ENCODE measurements at places on chromosomes 4 and X.

DNA sequence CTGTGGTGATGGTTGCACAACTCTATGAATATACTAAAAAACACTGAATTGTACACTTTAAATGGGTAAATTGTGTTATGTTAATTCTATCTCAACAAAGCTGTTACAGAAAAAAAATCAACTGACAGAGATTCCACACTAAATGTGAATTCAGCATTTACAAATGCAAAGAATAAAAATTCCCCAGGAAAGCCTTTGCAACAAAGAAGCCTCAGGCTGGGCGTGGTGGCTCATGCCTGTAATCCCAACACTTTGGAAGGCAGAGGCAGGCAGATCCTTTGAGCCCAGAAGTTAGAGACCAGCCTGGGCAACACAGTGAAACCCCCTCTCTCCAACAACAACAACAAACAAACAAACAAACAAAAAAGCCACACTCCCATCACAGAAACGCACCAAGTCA, 8.9 kb downstream of the BCLAF3 start:
- no peaks in the 10 kb centered on the region for H3K4me1 ChIP-seq
- H3K36me3 ChIP-seq = peaks cover 7% of the 10 kb centered on the region
- H3K4me3 ChIP-seq = no peak overlapping the region
- no peak overlapping the region for H3K27ac ChIP-seq
- DNase-seq = no peak

- H3K27ac ChIP-seq = no peak overlapping the region
- no peak for DNase-seq
- H3K4me1 ChIP-seq = no peaks in the 10 kb centered on the region
- no peaks in the 10 kb centered on the region for H3K27me3 ChIP-seq
Observed at GRCh38 chrX:38061335-38061734, 55.0 kb downstream of the SYTL5 start.

- H3K27ac ChIP-seq = no peak overlapping the region
- no peak for DNase-seq
- peaks cover 3% of the 10 kb centered on the region for H3K27me3 ChIP-seq
- peaks cover 7% of the 10 kb centered on the region for H3K4me1 ChIP-seq
- no peaks in the 10 kb centered on the region for H3K36me3 ChIP-seq
Observed at GRCh38 chr4:39410415-39410814, 3.7 kb downstream of the KLB start.

DNA sequence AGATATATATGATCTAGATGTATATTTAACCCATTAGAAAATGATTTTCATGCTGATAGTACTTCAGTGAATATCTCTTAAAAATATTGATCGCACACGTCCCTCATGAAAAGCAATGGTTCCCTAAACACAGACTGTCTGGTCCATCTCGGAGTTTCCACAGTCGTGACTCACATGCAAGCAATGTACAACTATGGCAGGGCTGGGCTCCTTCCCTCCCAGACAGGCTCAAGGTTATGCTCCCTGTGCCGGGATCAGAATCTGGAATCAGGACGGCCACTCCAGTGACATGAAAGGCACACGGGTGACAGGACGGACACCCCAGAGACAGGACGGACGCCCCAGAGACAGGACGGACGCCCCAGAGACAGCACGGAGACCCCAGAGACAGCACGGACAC, 40.2 kb upstream of the PPP2R3B start:
- H3K36me3 ChIP-seq = no peaks in the 10 kb centered on the region
- peaks cover 49% of the 10 kb centered on the region for H3K27me3 ChIP-seq
- DNase-seq = no peak

DNA sequence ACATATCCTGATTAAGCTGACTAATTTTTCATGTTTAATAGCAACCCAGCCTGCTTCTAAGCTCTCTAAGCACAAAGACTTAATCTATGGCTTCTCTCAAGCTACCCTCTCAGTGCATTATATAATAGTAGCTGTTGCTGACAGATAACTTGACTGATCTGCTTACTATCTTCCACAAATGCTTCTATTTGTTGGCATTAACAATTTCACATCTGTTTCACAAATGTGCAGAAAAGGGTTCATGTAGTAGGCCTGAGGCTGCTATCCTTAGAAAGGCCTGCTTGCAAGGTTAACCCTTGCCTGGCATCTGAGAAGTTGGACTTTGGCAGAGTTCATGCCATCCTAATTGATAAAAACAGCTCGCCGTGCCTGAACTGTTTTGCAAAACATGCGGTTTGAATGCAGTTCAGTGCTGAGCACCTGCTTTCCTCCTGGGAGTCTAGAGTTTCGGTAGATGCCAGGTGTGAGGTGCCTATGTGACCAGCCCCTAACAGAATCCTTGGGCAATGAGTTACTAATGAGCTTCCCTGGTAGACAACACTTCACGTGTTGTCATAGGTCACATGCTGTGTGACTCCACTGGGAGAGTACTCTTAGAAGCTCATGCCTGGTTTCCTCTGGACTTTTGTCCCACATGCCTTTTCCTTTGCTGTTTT, 68.4 kb downstream of the NSG1 start:
- H3K36me3 ChIP-seq = peaks cover 93% of the 10 kb centered on the region
- no peaks in the 10 kb centered on the region for H3K27me3 ChIP-seq
- H3K4me1 ChIP-seq = no peaks in the 10 kb centered on the region
- DNase-seq = no peak

DNA sequence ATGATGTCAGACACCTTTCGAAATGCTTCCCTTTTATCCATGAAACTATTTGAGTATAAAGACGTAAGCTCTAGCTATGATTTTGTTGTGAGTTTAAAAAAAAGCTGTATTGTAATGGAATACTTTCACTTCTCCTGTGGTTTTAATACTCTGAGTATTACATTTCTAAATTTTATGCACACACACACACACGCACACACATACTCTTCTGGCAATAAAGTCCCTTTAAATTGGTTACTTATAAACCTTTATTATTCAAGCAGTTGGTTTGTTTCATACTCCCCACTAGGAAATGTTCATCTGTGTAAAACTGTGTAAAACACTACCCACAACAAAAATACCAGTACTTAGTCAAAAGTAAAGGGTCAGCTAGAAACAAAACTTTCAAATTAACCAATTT, 18.2 kb downstream of the VAMP7 start:
- no peaks in the 10 kb centered on the region for H3K4me1 ChIP-seq
- H3K36me3 ChIP-seq = peaks cover 61% of the 10 kb centered on the region
- H3K27me3 ChIP-seq = no peaks in the 10 kb centered on the region
- no peak overlapping the region for H3K4me3 ChIP-seq
- no peak overlapping the region for H3K27ac ChIP-seq
- no peak for DNase-seq

- DNase-seq = no peak
- H3K4me3 ChIP-seq = no peak overlapping the region
- H3K27me3 ChIP-seq = no peaks in the 10 kb centered on the region
- H3K27ac ChIP-seq = peak overlapping the region; percentile 82
Observed at GRCh38 chr4:140018931-140019618, 134.9 kb downstream of the MAML3 start.

GRCh38 chr4:83831588-83831987, 295.7 kb downstream of the GPAT3 start:
- DNase-seq = no peak
- H3K27me3 ChIP-seq = no peaks in the 10 kb centered on the region
- no peaks in the 10 kb centered on the region for H3K4me1 ChIP-seq

- H3K27me3 ChIP-seq = no peaks in the 10 kb centered on the region
- H3K4me1 ChIP-seq = no peaks in the 10 kb centered on the region
- H3K36me3 ChIP-seq = no peaks in the 10 kb centered on the region
- H3K4me3 ChIP-seq = no peak overlapping the region
- no peak for DNase-seq
- no peak overlapping the region for H3K27ac ChIP-seq
Observed at GRCh38 chrX:119222932-119223331, 13.2 kb upstream of the PGRMC1 start.

DNA sequence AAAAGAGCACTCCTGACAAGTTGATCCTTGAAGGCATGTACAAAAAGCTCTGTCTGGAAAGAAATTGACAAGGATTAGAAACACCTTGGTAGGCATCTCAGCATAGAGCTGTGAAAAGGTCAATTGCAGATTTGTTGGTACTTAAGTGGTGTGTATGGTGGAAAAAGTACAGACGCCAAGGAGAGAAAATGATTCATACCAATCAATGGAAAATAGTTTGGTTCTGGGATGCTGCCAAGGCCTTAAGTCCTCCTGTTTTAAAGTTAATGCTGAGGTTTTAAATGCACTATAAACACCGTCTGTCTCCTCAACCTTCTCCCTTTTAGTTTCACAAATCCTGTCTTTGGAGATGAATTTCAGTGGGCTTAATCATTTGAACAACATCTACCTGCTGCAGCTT, 524.1 kb downstream of the IL15 start:
- no peak overlapping the region for H3K4me3 ChIP-seq
- peaks cover 4% of the 10 kb centered on the region for H3K36me3 ChIP-seq
- DNase-seq = no peak
- H3K27ac ChIP-seq = no peak overlapping the region

DNA sequence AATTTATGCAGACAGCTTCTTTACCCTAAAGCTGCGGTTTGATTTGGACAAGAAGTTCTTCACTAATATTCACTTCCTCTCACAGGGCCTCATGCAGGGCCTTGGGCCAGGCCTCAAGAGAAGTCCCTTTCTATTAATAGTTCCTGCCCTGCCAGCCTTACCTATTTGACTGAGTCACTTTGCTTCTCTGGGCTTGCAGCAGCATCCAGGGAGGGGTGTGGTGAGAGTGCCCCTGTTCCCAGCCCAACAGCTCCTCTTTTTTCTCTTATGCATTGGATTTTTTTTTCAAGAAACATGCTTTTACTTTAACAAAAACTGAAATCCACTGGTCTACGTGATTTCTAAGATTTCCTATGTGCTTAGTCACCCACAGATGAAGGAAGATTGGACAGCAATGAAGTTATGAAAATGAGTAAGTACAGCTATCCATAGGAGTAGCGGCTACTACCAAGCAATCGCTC, 26.7 kb downstream of the FAM156B start:
- H3K27ac ChIP-seq = peak overlapping the region; percentile 55
- no peaks in the 10 kb centered on the region for H3K27me3 ChIP-seq
- no peak overlapping the region for H3K4me3 ChIP-seq

DNA sequence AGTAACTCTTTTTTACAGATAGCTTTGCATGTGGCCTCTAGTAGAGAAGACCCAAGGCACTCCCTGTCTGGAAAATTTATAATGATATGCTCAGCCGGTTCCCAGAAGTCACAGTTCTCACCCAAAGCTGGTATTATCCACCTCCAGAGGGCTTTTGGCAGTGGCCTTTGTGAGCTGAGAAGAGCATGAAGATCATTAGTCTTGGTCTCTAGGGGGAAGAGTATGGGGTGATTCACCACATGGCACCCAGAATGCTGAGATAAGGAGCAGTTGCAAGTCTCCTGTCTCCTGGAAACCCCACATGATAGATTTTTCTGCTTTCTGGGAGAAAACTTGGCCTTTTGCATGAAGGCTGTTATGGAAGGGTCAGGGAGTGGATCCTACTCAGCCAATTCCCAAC, 75.4 kb upstream of the PRPS1 start:
- no peak overlapping the region for H3K27ac ChIP-seq
- no peak overlapping the region for H3K4me3 ChIP-seq
- no peaks in the 10 kb centered on the region for H3K4me1 ChIP-seq

DNA sequence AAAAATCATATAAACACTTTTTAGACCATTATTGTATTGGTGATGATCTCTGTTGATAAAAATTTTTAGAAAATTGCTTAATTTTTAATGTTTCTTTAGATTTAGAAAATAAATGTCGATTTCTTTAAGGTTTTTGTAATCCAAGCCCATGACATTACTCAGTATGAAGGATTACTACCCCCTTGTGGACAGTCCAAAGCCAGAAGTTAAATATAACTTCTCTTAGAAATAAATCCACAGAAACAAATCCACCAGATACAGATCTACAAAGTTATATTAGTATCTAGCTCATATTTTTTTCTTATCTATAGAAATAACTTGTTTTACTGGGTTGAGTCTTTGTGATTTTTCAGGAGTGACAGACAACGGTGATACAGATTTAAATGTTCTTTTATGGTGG, 18.9 kb downstream of the TIFA start:
- no peaks in the 10 kb centered on the region for H3K27me3 ChIP-seq
- no peaks in the 10 kb centered on the region for H3K4me1 ChIP-seq
- H3K27ac ChIP-seq = no peak overlapping the region
- DNase-seq = peak; percentile 33
- H3K4me3 ChIP-seq = no peak overlapping the region

DNA sequence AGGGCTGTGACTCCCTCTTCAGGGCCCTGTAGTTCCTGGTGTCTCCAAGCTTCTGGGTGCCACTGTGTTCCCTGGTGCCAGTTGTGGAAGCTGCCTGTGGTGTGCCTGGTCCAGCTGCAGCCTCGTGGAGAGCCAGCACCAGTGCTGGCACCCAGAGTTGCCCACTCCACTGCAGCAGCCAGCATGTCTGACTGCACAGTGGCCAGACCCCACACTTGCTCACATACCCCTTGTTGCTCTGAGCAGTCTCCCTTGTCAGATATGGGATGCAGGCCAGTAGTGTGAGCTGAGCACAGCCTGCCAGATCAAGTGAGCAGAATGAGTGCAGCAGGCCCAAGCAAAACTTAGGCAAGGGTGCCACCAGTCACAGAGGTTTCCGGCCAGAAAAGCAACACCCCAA, 108.6 kb downstream of the ZMAT1 start:
- no peak overlapping the region for H3K4me3 ChIP-seq
- H3K4me1 ChIP-seq = no peaks in the 10 kb centered on the region
- no peak for DNase-seq
- H3K27ac ChIP-seq = no peak overlapping the region
- H3K36me3 ChIP-seq = no peaks in the 10 kb centered on the region
- H3K27me3 ChIP-seq = no peaks in the 10 kb centered on the region

GRCh38 chrX:134513091-134513490, 53.1 kb downstream of the HPRT1 start:
- no peak for DNase-seq
- no peak overlapping the region for H3K4me3 ChIP-seq
- H3K27ac ChIP-seq = no peak overlapping the region
- no peaks in the 10 kb centered on the region for H3K36me3 ChIP-seq
- H3K4me1 ChIP-seq = no peaks in the 10 kb centered on the region

GRCh38 chr4:90960840-90961239, 833.6 kb downstream of the CCSER1 start:
- no peak overlapping the region for H3K4me3 ChIP-seq
- no peak overlapping the region for H3K27ac ChIP-seq
- H3K27me3 ChIP-seq = no peaks in the 10 kb centered on the region
- no peak for DNase-seq
- no peaks in the 10 kb centered on the region for H3K36me3 ChIP-seq
- H3K4me1 ChIP-seq = no peaks in the 10 kb centered on the region

DNA sequence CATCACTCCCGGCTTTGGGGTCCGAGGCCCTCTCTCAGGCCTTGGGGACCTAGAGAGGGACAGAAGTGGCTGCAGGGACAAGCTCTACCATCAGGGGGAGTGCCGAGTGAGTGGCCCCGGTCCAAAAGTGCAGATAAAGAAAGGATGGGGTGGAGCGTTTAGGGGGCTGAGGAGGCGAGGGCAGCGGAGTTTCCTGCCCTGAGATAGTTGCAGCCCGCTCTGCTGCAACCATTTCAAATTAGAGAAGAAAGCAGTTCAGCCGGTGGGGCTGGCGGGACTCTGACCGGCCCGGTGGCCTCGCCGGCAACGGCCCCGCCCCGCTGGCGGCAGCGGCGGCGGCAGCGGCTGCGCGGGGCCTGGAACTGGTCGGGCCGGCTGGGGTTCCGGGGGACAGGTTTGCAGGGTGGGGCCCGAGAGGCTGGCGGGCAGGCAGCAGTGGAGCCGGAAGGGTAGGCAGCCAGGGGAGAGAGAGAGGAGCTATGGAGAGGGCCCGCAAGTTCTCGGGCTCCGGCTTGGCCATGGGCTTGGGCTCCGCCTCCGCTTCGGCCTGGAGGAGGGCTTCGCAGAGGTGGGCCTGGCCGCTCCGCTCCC, 7.6 kb downstream of the DLG3 start:
- peaks cover 15% of the 10 kb centered on the region for H3K27me3 ChIP-seq
- DNase-seq = peak; percentile 78
- H3K27ac ChIP-seq = peak overlapping the region; percentile 72
- peak overlapping the region; percentile 66 for H3K4me3 ChIP-seq
- no peaks in the 10 kb centered on the region for H3K36me3 ChIP-seq
